ENCODE measurements at places on chromosomes 6 and 20.

DNA sequence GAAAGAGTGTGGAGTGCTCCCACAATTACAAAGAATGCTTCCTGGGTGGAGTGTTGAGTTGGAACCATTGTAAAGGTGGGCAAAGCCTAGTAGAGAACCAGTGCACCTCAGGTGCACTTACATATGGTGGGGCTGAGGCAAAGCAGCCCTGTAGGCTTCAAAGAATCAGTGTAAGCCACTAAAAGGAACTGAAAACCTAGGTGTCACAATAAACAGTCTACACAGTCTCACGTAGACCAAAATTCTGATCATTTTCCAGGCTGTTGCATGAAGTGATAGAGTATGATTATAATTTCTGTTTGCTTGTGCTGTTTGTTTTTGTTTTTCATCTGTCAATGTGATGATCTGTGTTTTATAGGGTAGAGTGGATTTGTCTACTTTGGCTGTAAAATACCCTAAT is 2.8 kb downstream of the ABT1 start:
- DNase-seq = no peak

DNA sequence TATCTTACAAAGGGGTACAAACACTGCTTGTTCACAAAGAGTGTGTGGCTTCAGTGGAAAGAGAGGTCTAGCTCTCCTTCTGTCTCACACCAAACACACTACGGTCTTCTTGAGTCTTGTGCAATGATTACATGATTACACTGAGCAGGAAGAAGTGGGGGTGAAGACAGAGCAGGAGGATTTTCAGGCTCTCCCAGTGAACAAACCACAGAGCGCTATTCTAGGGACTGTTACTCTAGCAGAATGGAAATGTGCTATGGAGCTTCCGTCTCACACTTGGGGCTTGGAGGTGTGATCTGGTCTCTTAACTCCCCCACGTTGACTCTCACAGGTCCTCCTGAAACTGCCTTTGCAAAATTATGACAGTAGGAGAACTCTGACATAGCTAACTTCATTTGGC is 203.4 kb downstream of the MYLK4 start:
- no peak for DNase-seq

DNA sequence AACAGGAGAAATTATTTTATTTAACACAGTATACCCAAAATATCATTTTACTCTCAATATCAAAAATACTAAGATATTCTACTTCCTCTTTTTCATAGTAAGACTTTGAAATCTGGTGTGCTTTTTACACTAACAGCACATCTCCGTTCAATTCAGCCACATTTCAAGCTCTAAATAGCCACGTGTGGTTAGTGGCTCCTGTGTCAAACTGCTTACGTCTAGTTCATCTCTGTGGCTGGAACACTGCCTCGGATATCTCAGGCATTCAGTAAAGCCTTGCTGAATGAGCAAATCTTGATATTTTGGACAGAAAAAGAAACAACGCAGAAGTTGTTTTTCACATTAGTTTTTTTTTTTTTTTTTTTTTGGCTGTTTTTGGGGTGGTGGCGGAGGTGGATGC is 136.1 kb downstream of the EYA4 start:
- DNase-seq = no peak

DNA sequence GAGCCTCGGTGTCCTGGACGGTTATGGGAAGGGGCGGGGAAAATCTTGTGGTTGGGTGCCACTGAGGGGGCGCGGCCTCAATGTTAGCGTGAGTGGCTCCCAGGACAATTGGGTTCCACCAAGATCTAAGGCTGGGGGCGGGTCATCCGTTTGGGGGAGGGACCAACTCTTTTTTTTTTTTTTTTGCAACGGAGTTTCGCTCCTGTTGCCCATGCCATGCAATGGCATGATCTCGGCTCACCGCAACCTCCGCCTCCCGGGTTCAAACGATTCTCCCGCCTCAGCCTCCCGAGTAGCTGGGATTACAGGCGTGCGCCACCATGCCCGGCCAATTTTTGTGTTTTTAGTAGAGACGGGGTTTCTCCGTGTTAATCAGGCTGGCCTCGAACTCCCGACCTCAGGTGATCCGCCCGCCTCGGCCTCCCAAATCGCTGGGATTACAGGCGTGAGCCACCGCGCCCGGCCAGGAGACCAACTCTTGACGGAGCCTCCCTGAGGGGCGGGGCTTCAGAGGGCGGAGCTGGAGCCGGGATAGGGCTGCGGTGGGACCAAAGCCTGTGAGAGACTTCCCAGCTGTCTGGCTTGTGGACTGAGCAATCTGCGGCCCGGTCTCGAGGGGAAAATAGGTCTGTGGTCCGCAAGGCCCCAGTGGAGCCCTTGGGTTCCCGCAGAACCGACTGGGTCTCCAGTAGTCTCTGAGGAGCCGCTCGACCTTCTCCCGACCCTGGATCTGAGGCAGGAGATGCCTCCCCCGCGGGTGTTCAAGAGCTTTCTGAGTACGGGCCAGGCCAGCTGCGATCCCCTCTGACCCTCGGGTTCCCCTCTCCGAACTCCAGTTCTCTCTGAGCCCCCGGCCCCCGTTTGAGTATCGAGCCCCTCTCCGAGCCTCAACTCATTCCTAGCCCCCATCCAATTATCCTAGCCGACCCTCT is 1.1 kb downstream of the SPAG4 start:
- DNase-seq = no peak
